GM04504 (cell line): ENCODE measurements at places on chromosomes 2 and 18.

- no peak for DNase-seq
Observed at GRCh38 chr18:64134044-64134747, 14.7 kb downstream of the LINC00305 start.

GRCh38 chr2:229752970-229753729 lies 38.8 kb upstream of the DNER start:
- DNase-seq = no peak

GRCh38 chr2:72095364-72095763 lies 52.3 kb downstream of the CYP26B1 start:
- DNase-seq = no peak

GRCh38 chr2:107809835-107810234 lies 16.9 kb upstream of the RGPD4 start:
- no peak for DNase-seq

- no peak for DNase-seq
Observed at GRCh38 chr18:31255953-31256352, 62.0 kb upstream of the DSG1 start.

DNA sequence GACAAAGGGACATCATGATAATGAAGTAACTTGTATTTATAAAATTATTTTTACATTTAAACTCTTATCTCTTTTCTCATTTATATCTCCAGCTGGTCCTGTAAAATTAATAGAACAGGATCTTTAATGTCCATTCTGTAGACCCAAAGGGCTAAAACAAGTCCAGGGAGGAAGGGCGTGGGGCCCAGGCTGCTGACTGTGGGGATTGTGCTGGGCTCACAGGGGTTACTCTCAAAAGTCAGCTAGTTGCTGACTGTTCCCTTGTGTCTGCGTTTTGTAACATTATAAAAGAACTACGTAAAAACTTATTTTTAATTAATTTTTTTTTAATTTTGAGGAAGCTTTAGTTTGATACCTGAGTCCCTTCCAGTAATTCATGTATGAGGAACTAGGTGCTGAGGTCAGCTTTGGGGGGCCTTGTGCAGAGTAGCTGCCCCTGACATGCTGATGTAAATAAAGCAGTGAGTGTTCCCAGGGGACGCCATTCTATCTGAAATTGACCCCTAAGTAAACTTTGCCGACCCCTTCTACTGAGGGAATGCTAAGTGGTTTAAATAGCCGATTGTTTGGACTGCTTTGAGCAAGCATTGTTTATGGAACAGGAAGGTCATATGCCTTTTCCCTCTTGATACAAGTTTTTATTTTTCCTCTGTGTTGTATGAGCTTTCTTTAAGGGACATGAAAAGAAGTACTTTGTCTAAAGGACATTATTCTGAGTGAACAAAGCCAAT lies 56.4 kb downstream of the MERTK start:
- DNase-seq = no peak
